ENCODE measurements at places on chromosomes 5 and 9.

DNA sequence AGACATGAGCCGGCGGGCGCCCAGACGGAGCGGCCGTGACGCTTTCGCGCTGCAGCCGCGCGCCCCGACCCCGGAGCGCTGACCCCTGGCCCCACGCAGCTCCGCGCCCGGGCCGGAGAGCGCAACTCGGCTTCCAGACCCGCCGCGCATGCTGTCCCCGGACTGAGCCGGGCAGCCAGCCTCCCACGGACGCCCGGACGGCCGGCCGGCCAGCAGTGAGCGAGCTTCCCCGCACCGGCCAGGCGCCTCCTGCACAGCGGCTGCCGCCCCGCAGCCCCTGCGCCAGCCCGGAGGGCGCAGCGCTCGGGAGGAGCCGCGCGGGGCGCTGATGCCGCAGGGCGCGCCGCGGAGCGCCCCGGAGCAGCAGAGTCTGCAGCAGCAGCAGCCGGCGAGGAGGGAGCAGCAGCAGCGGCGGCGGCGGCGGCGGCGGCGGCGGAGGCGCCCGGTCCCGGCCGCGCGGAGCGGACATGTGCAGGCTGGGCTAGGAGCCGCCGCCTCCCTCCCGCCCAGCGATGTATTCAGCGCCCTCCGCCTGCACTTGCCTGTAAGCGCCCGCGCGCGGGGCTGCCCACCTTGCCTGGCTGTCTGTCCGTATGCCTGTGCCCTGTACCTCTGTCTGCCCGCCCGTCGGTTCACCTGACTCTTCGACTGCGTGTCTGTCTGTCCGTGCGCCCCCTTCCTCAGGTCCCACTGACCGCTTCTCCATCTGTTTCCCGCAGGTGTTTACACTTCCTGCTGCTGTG lies 412 bp downstream of the FGF18 start:
- peak; percentile 70 for DNase-seq

DNA sequence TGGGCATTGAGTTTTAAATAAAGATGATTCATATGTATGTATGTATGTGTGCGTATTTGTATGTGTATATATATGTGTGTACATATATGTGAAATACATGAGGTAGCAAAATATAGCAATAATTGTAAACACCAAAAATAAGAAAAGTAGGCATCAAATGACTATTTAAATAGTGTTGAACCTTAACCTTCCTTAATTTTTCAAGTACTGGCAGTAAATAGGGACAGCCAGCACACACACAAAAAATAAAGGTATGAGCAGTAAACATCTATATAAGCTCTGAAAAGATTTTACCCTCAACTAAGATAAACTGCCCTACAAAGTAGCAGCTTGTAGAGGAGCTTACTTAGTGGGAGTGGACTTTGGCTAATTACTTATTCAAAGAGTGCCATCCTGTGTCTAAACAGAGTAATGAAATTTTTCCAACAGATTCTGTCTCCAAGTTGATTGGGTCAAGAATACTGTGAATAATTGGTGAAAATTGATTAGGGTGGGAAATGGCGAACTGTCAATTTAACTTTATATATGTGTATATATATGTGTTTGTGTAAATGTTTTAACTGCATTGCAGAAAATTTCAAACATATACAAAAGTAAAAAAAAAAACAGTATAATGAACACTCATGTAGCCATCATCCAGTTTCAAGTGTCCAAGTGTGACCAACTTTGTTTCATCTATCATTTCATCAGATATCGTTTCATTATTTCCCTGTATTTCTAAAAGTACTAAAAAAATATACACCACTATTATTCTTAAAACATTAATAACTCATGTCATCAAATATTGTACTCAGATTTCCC lies 2.0 kb upstream of the ADAMTS6 start:
- DNase-seq = no peak

- DNase-seq = no peak
Measured at GRCh38 chr9:38112049-38112448, 43.0 kb upstream of the SHB start.

- no peak for DNase-seq
Measured at GRCh38 chr9:33277484-33277883, 12.6 kb downstream of the CHMP5 start.

DNA sequence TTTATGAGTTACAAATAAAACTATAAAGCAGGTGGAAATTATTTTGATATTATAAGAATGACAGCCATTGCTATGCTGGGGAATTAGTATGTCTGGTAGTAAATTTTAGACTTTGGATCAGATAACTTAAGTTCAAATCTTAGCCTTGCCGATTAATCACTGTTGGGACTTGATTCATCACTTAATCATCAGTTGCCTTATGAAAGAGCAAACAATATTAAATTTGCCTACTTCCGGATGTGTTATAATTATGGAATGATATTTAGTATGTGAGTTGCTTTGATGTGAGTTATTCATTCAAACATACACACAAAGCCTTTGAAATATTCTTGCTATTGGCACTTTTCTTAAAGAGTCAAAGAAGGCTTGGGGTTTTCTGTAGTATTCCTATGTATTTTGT lies 717.7 kb downstream of the BRINP1 start:
- no peak for DNase-seq

GRCh38 chr9:132885720-132886333 lies 7.1 kb downstream of the SPACA9 start:
- DNase-seq = no peak

DNA sequence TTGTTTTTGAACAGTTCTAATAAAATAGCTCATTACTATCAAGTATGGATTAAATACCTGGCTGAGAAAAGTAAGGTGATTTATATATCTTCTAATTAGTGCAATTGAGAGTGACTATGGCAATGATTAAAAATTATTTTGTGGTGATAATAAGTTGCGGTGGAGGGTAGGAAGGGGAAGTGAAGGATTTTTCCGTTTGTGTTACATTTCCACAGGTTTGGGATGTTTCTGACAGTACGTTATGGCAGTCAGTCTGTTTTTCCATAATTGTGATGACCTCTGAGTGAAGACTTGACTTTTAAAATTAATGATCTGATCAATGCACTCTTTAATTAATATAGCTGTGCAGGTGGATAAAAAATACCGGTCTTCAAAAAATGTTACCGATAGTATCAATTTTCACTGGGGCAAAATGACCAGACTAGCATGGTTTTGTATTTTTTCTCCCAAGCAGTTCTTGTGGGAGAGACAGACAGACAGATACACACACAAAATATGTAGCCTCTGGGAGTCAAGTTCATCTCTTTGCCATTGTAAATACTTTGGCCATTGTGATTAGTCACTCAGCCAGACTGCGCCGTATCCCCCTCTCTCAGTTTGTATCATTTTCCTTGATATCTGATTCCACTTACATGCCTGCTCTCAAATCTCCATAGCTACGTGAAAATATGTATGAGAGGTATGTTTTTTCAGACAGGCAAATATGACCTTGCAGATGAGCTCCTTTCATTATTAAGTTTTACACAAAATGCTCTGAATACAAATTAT lies 60.2 kb downstream of the ARHGAP26 start:
- no peak for DNase-seq

DNA sequence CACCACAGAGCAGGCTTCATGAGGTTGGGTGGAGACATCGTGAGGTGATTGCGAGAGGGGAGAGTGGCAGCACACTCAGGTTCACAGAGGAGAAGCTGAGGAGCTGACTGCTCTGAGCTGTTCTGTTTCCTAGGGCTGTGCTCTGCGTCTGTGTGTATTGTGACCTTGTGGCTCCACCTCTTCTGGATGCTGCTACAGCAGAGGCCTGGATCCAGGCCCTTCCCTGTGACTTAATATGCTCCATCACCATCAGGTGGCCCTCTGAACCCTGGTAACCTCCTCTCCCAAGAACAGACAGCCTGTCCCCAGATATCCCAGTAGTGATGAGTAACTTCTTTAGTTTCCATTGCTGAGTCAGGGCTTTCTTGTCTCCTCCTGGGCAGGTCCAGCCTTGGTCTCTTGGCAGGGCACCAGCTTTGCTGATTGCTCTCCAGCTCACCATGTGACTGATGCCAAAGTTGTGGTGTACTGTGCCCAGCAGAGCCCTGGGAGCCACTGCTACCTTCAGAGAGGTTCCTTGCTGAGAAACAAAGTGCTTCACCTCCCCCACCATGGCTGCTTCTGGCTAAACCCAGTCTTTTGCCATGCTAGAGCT lies 212.8 kb upstream of the CHD1 start:
- no peak for DNase-seq

DNA sequence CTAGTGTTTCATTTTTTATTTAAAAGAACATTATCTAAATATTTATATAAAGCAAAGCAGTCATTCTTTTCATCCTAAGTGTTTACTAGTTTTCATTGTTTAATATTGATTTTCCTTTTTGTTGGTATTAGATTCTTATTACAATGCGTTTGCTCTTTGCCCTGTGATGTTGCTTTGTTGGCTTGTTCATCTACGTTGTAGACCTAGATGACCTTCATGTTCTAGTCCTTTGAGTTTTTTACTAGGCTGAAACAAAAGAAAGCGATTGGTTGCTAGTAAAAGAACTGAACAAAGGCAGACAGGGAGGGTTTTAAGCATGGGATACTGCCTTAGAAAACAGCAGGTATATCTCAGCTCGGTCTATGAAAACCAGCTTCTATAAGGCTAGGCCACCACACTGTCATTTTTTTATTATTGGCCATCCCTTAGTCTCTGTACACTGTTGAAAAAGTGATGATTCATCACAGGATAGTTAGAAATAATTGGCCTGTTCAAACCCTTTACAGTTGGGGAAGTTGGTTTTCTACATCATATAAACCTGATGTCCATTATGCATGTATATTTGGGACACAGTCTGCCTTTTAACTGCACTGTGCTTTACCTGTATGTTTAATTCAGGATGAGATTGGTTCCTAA lies 119.0 kb downstream of the ZCCHC7 start:
- no peak for DNase-seq

Measured in activated CD8-positive, alpha-beta memory T cell treated with anti-CD3 and anti-CD28 coated beads for 24 hours (primary cell).